A549 treated with dexamethasone at 1 μM for 4 hours (cell line): ENCODE measurements at places on chromosomes 16 and 17. TPM values are rescaled to one million over a fixed set of nuclear protein-coding genes. Genes with fewer than 3 reads are reported as not detected.

Gene KRT13
- total RNA-seq = 0.11 to 0.51 TPM (median 0.18 TPM) in 5 replicates

Gene NAA38
- 189 to 229 TPM (median 204 TPM) in 5 replicates for total RNA-seq

Gene RBBP6
- 20.9 to 22.6 TPM (median 21.5 TPM) in 5 replicates for total RNA-seq

Gene CLDN7
- 1.9 to 3.2 TPM (median 2.6 TPM) in 5 replicates for total RNA-seq

Gene PDILT
- not detected in 5 replicates for total RNA-seq

Gene KRTAP2-2
- not detected in 5 replicates for total RNA-seq

Gene ITPRIPL2
- 11.6 to 19.2 TPM (median 18.4 TPM) in 5 replicates for total RNA-seq

Gene ADGRG1
- total RNA-seq = 130 to 241 TPM (median 206 TPM) in 5 replicates

Gene SEPTIN1
- 0.87 to 2.8 TPM (median 2.3 TPM) in 5 replicates for total RNA-seq
